Germinal center (tissue), 1 donor: ENCODE measurements at places on chromosomes 4 and X.
A peak's percentile ranks its signal among the peaks of the same experiment; 100 is the strongest.

DNA sequence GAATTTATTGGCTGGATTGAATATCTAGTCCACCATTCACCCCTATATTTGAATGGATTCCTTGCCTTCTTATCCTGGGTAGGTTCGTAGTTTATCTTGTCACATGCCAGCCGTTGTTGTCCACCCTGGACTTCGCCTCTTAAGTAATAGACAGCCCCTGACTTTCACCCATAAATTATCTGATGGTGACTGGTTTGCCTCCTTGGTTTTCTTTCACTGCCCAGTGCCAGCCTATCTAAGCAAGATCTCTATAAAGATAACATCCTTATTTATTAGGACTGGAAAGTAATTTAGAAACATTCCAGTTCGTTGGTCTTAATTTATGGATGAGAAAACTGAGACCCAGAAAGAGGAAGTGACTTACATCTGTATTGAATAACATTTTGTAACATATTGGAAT, 410.3 kb downstream of the RPA4 start:
- DNase-seq, result no peak

- DNase-seq, result no peak
Measured at GRCh38 chrX:119505945-119506344, 37.7 kb downstream of the SLC25A5 start.

DNA sequence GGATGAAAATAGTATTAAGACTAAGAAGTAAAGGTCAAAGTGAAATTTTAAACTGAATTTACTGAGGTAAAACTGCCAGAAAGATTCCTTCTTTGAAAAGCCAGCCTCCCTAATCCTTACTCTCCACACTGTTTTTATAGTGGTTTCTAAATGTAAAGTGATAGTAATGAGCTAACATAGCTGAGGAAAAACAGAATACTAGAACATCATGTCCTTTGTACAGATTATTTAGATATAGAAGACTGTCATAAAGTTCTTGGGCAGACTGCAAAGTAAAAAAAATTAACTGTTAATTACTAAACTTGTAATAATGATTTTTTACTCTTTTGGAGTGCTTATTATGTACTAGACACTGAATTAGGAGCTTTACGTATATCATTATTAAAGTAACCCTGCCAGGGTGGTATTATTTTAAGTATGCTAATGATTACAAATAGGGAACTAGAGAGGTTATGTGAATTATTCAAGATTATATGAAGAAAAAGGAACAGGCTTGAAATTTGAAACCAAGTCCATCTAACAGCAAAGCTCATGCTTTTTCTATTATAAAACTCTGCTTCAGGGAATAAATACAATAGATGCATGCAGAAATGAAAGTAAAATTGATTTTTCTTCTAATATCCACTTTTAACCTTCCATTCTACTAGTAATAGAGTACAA, 150.5 kb downstream of the TBCK start:
- DNase-seq, result no peak

GRCh38 chr4:152246659-152247058, 289.2 kb downstream of the FBXW7 start:
- DNase-seq, result no peak

DNA sequence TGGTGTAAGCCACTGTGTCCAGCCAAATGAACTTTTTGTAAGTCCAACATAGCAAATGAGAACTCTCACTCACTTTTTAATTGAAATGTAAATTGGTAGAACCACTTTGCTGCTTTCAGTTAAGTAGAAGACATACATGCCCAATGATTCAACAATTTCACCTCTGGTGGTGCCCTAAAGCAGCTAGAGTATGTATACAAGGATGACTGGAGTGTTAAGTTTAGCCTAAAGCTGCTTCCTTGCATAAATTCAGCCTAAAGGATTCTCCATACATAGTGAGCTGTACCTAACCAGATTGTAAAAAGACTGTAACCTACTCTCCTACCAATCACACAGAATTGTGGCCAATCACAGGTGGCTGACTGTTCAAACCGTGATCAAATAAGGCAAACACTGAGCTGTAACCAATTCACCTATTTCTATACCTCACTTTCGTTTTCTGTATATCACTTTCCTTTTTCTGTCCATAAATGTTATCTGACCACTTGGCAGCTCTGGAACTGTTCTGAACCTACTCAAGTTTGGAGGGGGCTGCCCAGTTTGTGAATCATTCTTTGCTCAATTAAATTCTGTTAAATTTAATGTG, 39.9 kb downstream of the PDS5A start:
- DNase-seq, result no peak

DNA sequence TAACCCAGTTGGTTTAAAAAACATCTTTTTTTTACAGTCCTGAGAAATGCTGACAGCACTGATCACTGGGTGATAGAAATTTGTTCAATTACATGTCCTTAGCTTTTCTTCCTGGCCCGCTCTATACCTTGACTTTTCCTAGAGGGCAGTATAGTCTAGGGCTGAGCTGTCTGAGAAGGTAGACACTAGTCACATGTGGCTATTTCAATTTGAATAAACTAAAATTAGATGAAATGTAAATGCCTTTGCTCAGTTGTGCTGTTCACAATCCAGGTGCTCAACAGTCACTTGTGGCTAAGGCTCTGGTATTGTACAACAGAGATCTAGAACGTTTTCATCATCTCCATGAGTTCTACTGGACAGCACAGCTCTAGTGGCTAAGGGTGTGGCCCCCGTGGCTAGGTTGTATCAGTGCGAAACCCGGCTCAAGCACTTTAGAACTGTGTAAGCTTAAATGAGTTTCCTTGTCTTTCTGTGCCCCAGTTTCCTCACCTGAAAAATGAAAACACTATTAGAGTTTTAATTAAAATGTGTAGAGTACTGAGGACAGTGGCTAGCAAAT, 111.6 kb upstream of the WDR17 start:
- peak; percentile 50 for DNase-seq

GRCh38 chr4:81136161-81136905, 78.7 kb downstream of the PRKG2 start:
- no peak for DNase-seq

DNA sequence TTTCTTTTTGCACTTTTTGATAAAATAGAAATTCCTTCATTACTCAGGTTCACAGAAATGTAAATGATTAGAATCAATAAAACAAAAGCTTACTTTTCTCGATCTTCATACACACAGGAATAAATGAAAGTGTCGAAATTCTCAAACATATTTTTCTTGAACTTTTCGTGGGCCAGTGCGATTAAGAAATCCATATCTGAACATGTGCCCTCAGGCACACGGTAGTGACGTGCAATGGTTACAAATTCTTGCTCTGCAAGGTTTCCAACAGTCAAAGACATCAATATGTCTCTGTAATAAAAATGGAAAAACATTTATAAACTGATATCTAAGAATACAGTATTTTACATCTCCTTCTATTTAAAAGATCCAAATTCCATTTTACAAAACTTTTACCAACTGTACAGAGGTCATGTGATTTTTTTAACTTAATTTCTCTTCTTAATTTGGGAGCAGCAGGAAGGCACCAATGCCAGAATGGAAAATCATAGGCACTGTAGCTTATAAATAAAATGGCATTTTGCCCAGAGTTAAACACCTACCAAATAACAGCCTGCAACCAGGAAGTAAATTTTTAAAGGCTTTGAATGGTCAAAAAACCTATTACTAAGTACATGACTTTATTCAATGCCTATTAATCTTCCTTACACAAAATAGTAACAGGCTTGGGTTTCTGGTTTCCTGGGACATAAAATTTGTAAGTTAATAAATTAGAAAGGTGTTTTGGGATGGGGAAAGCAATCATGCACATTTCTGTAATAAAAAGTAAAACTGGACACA, 165.0 kb downstream of the EFHC2 start:
- no peak for DNase-seq

- no peak for DNase-seq
Measured at GRCh38 chrX:136039968-136040367, 54.7 kb downstream of the SLC9A6 start.

GRCh38 chrX:39969099-39969818, 128.5 kb downstream of the BCOR start:
- DNase-seq, result no peak

GRCh38 chrX:1941321-1941720, 326.5 kb downstream of the ASMT start:
- no peak for DNase-seq

- peak; percentile 95 for DNase-seq
Measured at GRCh38 chr4:77193511-77194102, 36.6 kb downstream of the CCNG2 start.

DNA sequence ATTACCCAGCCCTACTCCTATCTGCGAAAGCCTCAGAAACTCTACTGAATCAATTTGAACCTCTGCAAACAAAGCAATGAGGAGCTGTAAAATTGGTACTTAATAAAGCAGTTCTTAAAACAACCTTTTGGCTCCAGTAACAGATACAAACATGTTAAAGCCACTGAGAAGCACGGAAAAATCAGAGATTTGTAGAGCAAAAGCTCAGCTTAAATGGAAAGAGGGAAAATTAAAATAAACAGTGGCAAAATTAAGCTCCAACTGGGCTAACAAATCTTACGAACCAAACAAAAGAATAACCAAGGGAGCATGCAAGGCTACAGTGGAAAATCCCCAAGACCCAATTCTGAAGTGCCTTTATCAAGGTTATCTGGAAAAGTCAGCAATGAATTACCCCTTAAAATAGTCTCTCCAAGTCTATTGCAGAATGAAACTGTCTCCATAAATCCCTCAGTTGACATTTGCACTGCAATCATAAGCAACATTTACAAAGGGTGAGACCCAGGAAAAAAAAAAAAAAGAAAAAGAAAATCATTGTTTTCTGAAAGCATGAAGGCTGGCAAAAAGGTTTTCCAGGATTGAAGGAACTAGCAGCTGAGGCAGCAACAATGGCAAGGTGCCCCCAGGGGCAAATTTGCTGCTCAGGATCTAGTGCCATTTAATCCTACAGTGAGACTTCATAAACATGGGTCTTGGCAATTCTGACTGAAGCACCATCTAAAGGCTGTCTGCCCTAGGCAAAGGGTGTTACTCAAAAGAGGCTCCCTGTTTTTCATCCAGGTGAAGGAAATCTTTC, 40.1 kb downstream of the USP46 start:
- no peak for DNase-seq

- no peak for DNase-seq
Measured at GRCh38 chr4:149708513-149709130, 107.0 kb downstream of the IQCM start.

- no peak for DNase-seq
Measured at GRCh38 chrX:136725441-136726104, 55.2 kb downstream of the ARHGEF6 start.

DNA sequence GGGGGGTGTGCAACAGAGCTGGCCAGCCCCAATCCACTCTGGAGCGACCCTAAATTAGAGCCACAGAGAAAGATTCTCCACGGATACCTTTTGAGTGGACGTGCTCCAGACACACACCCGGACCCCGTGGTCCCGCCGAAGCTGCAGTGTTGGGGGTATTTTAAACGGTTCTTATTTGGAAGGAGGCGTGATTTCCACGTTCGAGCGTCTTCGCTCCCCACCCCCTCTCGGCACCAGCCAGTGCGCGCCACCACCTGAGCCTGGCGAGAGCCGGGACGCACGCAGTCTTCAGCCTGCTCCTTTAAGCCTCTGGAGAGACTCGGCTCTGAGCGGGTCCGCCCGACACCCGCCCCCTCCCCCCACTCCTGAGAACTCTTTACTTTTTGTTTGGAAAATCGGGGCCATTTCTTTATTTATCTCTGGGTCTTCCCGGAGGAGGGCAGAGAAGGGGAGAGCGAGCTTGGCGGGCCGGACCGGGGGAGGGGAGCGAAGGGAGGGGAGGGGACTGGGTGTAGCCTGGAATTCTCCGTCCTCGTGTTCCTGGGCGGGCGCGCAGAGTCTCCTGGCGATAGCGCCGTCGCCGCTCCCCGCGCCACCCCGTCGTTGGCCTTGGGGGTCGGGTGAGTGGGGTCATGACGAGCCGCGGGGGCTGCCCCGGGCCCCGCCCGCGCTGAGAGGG, 668 bp upstream of the PTCHD1 start:
- DNase-seq, result no peak

DNA sequence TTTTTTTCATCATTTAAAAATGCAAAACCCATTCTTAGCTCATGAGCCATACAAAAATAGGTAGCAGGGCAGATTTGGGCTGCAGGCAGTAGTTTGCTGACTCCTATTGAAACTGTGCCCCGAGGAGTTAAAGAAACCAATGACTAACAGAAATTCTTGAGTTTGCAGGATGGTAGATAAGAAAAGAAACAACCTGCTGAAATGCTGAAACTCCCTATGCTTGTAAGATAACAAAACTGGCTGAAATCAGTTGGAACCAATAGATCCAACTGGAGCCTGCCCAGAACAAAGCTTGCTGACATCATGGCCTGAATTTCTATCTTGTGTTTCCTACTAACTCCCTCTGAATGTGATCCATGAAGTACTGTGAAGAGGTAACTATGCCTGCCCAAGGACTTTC, 68.6 kb downstream of the ANOS1 start:
- DNase-seq, result no peak

GRCh38 chrX:36528661-36529060, 479.5 kb upstream of the FAM47C start:
- DNase-seq, result no peak

- DNase-seq, result no peak
Measured at GRCh38 chr4:24644983-24645764, 60.8 kb upstream of the DHX15 start.

DNA sequence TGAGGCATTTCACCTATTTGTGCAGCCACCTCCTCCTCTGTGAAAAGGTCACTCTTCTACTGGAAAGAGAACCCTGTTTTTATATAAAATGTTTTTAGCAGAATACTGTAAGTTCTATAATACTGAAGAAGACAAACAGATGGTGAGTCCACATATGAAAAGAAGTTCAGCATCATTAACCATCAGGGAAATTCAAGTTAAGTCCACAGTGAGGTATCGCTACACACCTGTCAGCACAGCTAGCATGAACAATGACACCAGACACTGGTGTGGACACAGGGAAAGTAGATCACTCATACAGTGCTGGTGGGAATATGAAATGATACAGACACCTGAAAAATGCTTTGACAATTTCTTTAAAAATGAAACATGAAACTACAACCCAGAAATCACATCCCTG, 133.0 kb downstream of the MAD2L1 start:
- no peak for DNase-seq

GRCh38 chr4:76996445-76996844, 46.9 kb downstream of the SEPTIN11 start:
- DNase-seq, result no peak

DNA sequence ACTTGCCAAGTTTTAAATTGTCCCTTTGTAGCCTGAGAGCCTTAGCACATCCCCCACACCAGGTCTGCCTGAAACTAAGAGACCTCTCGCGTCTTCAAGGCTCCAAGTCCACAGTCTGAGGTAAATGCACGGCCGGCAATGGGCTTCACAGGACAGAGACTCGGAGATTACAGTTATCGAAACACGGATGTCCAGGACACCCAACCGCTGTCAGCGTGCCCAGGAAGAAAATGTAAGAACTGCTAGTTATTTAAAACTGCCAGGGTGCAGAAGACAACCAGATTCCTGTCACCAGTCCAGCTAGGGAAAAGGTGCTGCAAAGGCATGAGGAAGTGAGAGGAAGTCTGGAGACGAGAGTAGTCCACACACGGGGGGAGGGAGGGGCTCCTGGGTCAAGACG, 28.9 kb downstream of the ZNF827 start:
- no peak for DNase-seq

DNA sequence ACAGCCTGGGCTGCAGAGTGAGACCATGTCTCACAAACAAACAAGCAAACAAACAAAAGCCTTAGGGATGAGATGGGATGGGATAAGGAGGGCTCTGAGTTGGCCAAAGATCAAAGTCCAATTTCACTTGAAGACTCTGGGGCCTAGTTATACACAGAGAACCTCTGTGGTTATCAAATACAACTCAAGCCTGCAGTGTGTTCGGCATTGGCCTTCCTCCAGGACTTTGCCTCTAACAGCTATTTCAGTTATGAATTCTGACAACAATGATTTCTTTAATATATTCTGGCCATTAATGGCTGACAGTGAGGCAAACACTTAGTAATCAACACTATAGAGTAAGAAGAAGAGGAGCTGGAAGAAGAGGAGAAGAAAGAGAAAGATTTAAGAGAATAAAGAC, 171.1 kb downstream of the PDGFRA start:
- DNase-seq, result no peak
